Hematopoietic multipotent progenitor cell treated with erythropoietin and hydrocortisone succinate and interleukin-3 and kit ligand, for 17 days (in vitro differentiated cells): ENCODE measurements at places on chromosomes 3 and 15.
A peak's percentile ranks its signal among the peaks of the same experiment; 100 is the strongest.

DNA sequence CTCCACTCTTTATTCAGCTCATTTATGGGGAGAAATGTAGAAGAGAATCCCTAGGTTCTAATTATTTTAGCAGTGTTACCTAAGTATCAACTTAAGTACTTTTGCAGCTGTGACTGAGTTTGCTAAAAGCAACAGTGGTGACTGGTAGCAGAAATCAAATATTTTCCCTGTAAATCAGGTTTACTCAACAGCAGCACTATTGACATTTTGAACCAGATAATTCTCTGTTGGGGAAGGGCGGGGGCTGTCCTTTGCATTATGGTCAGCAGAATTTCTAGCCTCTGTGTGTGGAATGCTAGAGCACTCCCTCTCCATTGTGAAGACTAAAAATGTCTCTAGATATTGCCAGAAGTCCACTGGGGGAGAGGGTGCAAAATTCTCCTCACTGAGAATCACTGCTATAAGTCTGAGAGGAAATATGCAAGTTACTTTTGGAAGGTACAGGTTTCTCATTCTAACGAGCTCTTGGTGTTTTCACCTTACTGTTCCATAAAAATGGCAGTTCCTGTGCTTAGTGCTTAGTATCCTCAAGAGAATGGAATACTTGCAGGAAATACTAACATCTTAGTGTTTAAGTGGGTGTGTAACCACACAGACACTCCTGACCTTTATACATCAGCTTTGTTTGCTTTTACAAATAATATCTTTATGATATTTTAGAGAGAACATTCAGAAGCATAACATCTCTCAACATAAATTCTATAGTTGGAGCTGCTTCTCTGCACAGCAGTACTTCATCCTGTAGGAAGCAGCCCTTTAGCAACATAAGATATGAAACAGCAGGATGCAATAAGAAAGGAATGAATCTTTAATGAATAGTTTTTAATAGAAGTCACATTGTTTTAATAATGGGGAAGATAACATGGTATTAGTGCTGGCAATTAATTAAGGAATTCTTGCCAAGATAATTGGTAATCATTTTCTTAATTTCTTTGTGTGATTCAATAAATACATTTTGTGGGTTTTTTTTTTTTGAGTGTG is 246.5 kb upstream of the GOLIM4 start:
- no peak for DNase-seq

DNA sequence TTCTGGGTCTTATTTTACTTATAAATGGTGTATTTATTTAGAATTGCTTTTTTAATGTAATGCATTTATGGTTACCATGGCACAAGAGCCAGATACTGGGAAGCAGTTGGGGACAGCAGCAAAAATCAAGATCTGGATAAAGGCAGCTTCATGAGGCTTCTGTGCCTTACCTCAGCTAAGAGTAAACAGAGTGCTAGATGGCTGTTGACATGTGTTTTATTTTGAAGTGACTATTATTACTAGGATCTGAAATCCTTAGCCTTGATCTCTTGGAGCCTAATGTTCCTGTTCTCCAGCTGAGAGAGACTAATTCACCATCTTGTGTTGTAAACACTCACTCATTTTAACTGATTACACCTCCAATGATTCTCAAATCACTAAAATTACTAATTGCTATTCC is 317.8 kb downstream of the LPP start:
- no peak for DNase-seq

GRCh38 chr15:40549894-40550293 is 14.9 kb downstream of the CCDC32 start:
- DNase-seq: peak; percentile 59

DNA sequence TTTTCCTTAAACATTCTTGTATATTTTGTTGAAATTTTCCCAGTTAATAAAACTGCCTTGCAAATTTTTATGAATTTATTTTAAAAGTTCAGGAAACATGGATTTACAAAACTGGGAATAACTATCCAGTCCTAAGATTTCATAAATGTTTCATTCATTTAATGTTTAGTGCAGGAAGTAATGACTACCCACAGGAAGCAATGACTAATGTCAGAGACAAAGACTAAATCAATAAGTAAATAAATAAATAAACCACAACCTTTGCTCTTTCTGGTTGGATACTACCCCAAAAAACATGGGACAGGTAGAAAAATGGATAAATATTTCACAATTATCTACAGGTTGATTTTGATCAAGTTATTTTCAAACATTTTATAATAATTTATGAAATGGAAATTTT is 48.8 kb upstream of the TMCO5A start:
- no peak for DNase-seq

DNA sequence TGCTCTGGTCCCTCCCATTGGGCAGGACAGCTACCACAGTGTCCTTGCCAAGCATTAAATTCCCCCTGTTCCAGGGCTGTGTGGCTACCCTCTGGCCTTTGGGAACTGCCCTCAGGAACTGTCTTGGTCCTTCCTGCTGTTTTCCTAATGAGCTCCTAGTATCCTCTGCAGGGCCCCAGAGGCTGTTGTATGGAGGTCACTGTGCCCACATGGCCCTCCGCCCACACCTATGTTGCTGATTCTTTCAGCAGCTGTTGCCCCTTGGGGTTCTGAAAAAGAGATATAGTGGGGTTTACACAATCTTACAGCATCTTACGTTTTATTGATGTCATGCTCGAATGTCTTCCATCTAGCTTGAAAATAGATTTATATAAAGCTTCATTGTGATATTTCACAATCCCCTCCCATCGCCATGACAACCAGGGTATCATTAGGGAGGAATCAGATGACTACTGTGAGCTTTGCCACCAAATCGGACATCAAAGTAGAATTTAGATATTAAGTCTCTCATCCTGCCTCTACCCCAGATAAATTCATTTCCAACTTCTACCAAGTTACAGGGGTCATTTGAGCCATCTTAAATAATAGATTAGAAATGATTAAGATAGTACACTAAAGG is 97.1 kb upstream of the NR2E3 start:
- DNase-seq: no peak

DNA sequence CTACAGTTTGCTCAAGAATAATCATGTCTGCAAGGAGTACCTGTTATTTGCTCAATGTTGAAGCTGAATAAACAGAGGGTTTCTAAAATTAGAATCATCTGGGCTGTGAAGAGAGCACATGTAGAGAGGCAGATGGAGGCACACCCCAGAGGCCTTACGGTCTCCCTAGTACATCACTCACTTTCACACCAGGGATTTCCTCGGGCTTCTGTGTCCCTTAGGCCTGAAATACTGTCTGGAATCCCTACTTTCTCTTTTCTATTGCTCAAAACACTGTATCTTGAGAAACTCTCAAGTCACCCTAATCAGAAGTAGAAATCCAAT is 473.7 kb upstream of the ROBO2 start:
- DNase-seq: no peak

DNA sequence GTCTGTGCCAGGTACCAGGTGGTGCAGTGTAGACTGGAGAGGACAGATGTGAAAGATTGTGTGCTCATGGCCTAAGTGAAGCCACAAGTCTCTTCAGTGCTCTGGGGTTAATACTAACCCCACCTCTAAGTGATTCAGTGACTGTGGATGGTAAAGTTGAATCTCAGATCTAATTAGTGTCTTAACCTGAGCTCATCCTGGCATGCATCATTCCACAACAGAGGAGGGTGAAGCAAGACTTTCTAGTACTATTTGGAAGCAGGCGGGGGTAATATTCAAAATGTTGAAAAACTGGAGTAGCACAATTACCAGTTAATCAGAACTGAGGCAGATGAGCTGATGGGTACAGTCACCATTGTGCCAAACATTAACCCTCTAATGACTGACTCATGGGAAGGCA is 2.8 kb upstream of the MESD start:
- no peak for DNase-seq

- no peak for DNase-seq
These were observed 279.7 kb downstream of the LPP start for GRCh38 chr3:188433521-188434150.

- no peak for DNase-seq
These were observed 920.9 kb downstream of the TUSC7 start for GRCh38 chr3:117630469-117630868.

GRCh38 chr3:59502806-59503205 is 453.0 kb upstream of the CFAP20DC start:
- no peak for DNase-seq

- DNase-seq: peak; percentile 19
These were observed 83.3 kb downstream of the ADCY5 start for GRCh38 chr3:123365450-123366143.

- no peak for DNase-seq
These were observed 655 bp upstream of the TSPAN3 start for GRCh38 chr15:77071305-77072223.

DNA sequence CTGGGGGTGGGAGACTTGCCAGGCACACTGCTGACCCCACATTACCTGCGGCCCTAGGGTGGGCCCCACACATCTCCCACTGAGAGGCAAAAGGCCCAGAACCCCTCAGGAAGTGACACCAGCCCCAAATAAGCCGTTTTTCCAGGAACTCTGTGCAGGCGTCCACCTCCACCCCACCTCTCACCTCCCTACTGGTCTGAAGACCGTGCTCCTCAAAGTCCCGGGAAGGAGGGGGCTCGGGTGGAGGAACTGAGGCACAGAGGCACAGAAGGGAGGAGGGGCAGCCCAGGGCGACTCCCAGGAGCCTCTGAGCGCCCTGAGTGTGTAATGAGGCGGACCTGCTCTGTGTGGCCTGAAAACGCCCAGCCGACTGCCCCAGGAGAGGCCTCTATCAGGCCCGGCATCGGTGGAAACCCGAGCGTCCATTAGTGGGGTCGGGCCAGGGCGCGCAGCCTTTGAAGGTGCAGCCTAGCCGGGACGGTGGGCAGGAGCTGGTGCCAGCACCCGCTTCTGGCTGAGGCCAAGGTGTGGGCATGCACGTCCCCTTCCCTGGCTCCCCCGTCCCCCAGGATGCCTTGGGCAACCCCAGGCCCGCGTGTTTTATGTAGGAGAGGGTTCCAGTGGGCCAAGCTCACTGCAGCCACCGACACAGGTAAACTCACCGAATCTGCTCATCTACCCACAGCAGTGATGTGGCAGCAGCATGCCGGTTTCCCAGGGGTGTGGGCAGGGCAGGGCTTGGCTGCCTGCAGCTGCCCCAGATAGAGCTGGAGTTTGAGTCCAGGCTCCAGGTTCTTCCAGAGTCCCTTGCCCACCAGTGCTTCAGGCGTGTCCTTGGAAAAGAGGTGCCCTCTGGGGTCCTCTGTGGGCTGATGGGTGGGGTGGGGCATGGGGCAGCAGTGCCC is 55.8 kb downstream of the DNAJB8 start:
- DNase-seq: no peak

GRCh38 chr15:85116925-85117646 is 135.4 kb downstream of the PDE8A start:
- no peak for DNase-seq

- peak; percentile 30 for DNase-seq
These were observed 83.9 kb upstream of the PLXND1 start for GRCh38 chr3:129690406-129690805.

- DNase-seq: no peak
These were observed 189.3 kb downstream of the EDEM1 start for GRCh38 chr3:5376761-5377160.

- no peak for DNase-seq
These were observed 427.2 kb downstream of the OCA2 start for GRCh38 chr15:27671819-27672437.

- no peak for DNase-seq
These were observed 78.6 kb downstream of the WDR49 start for GRCh38 chr3:167575000-167575600.

DNA sequence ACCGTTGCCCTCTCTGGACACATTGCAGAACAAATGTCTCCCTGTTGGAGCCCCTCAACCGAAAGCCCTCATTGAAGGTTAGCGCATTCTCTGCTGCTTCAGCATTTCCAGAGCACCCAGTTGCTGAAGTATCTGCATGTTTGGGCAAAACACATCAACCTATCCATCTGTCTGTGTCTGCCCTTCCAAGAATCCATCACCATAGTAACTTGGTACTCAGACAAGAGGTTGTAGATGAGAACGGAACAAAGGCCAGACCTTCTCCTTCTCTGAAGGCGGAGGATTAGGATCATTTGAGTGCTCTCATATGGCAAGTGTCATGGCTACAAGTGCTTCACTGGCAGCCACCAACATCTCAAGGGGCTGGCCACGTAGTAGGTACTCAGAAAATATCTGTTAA is 23.1 kb upstream of the RHO start:
- DNase-seq: no peak

DNA sequence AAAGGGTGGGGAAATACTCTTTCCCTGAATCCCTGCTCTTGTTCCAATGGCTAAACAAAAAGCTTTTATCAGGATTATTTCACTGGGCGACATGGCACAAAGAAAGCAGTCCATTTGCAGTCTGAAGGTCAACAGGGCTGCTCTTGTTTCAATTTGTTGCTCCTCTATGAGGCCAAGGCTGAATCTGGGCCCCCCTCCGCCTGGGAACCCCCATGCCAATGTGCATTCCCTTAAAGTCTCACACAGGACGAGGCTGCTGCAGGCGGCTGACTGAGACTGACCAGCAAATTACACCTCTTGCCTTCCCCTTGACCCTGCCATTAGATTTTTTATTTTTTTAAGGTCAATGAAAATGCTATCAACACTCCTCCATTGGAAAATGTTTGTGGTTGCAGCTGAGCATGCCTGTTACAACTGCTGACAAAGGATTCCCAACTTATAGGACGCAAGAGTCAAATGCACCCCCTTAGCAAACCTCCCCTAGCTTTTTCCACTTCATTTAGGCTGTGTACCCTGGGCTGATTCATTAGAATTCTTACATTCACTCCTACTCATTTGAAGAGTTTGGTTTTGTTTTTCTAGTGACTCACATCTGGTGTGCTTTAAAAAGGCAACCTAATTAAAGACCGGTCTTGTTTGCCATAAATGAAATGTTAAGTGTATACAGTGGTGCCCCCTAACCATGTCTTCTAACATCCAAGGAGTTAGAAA is 60.8 kb upstream of the ARHGEF3 start:
- DNase-seq: no peak

GRCh38 chr3:4065554-4065953 is 237.6 kb upstream of the SETMAR start:
- DNase-seq: no peak
